ENCODE measurements at places on chromosomes 12 and 14. TPM values are rescaled to one million over a fixed set of nuclear protein-coding genes. Genes with fewer than 3 reads are reported as not detected.

The STAB2 gene
- 0.17 TPM for total RNA-seq

The YARS2 gene
- total RNA-seq, result 15.0 TPM

The EIF2S3B gene
- total RNA-seq, result 1.5 TPM

GRCh38 chr12:115440438-115440837 is 756.5 kb upstream of the TBX3 start:
- DNase-seq, result peak; percentile 58

GRCh38 chr14:105700622-105701288 is 174.4 kb downstream of the TMEM121 start:
- DNase-seq, result no peak

- DNase-seq, result no peak
Measured at GRCh38 chr12:26434299-26435068, 239.1 kb downstream of the SSPN start.

The AQP5 gene
- not detected for total RNA-seq

- DNase-seq, result no peak
Measured at GRCh38 chr12:50612882-50613281, 108.1 kb downstream of the DIP2B start.

DNA sequence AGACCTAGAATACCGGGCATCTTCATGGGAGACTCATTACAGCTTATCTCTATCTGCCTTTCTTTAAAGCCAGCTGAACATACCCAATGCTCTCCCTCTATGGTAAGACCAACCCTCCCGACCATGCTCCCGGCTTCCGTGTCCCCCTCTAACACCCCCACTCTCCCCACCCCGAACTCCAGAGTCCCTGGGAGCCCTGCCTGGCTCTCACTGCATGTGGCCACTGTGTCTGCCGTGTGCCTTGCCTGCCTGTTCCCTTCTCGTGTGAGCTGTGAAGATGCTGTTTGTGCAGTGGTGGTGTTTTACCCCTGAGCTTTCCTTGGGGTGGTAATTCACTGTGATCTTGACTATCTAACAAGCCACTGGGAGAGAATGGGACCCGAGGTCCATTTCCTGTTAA is 146.4 kb upstream of the FKBP4 start:
- DNase-seq, result no peak

DNA sequence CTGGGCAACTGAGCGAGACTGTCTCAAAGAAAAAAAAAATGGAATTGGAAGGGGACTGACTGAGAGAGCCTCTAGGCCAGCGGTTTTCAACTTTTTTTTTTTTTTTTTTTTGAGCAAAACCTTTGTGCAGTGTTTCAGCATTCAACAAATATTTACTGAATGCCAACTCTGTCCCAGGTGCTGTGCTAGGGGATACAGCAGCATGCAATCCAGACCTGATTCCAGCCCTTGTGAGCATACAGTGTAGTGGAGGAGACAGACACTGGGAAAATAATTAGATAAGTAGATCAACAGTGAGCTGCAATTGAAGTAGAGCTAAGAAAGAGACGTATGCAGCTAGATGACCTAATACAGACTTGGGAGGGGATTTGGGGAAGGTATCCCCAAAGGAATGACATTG is 23.8 kb upstream of the LTBP2 start:
- no peak for DNase-seq

The CCDC197 gene
- 1.4 TPM for total RNA-seq

- no peak for DNase-seq
Measured at GRCh38 chr12:92993259-92993658, 64.2 kb upstream of the EEA1 start.

DNA sequence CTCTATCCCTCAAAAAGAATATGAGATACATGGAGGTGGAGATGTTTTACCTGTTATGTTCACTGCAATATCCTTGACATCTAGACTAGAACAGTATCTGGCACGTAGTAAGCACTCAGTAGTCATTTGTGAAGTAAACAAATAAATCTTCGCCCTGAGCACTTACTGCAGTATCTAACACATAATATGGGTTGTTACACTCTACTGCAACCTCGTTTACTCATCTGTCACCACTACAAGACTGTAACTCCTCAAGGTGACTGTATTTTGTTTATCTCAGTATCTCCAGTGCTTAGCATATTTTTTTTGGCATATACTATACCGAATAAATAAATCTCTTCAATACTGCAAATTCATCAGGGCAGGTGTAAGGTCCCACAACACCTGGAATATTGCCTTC is 66.1 kb downstream of the WASHC3 start:
- no peak for DNase-seq

DNA sequence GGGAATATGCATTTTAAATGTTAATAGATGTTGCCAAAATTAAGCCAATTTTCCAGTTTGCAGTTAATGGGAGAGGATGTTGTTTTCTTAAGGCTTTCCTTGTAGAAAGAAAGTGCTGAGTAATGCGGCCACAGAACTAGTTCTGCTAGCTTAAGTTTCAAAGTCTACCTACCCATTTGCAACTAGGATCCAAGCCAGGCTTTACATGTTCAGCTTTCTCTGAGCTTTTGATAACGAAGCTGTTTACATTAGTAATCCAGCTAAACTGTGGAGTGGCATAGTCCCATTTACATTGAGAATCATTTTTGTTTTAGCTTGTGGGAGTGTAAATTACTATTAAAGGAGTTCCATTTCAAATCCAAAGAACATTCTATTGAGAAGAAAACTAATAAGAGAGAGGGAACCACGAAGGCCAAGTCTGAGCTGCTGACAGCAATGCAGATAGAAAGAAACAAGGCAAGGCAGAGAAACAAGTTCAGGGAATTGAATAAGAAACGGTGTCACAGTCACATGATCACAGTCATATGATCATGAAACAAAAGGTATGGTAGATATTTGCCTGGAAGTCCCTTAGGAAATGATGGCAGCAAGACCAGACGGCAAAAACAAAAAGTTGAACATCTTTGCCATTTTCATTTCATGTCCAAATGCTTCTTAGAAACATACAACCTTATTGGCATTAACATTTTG is 274.9 kb downstream of the PAWR start:
- DNase-seq, result no peak

GRCh38 chr12:6432991-6433390 is 11.8 kb upstream of the CD27 start:
- DNase-seq, result no peak

DNA sequence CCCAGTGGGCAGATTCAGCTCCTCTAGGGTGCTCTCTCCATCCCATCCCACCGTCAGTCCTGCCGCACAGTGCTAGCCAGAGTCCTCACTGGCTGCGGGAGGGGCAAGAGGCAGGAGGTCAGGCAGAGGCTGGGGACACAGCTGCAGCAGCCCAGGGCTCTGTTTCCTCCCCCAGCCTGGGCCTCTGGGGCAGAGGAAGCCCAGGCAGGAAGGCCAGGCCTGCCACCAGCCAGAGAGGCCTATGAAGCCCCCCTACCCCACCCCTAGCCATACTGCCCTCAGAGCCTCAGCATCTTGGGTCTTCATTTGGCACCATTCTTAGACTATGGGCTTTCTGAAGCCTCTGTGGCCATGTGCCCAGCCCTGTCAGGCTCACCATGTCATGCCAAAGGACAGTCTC is 3.4 kb downstream of the ACVRL1 start:
- DNase-seq, result no peak

DNA sequence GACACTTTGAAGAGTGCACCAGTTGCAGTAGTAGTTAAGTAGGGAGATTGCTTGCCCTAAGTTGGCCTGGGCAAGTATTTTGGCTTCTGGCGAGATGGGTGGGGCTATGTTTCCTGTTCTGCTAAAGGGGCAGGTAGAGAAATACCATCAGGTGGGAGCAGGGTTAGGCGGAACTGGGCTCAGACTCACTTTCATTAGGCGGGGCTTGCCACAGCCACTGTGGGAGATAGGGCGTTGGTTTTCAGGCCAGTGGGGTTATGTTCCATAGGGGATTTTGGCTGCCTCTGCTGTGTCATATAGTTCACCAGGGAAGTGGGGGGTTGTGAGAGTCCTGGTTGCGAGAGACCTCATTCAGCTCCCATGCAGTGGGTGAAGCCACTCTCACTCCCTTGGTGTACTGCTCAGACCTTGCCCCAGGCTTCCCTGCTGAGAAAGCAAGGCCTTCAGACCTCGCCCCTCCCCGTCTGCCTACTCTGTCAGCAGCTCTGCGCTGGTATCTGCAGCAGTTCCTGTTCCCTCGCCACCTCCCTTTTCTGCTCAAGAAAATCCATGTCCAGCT is 43.3 kb downstream of the AEBP2 start:
- peak; percentile 41 for DNase-seq

DNA sequence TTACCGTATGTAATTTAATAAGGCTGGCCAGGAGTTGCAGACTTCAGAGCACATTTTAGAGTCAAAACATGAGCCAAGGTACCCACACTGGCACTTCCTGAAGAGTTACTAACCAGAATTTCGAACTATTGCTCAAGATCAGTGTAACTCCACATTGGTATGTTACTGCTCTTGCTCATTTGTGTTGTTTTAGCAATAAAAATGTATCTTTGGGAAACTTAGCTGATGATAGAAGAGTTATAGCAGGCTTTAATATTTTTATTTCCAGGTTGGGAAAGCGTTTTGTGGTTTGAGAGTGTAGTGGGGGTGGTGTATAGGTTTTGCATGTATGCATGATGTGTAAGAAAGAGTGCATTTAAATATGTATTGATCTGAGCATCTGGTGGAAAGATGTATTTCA is 96.6 kb downstream of the SCN8A start:
- DNase-seq, result no peak

DNA sequence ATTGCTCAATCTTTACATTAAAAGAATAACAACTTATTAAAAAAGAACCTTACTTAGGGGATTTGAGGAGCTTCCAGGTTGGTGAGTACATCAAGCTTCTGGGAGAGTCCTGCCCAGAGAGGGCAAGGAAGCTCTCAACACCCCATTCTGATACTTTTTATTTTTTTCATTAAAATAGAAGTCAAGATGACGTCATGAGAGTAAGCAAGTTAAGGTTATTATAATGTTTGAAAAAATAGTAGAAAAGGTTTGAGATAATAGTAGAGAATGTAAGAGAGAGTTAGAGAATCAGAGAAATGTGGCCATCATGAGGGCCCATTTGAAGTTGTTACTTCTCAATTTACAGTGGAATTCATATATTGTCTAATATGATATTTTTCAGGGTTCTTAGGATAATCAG is 221.0 kb upstream of the SLC16A7 start:
- no peak for DNase-seq

The POTEM gene
- total RNA-seq, result not detected

DNA sequence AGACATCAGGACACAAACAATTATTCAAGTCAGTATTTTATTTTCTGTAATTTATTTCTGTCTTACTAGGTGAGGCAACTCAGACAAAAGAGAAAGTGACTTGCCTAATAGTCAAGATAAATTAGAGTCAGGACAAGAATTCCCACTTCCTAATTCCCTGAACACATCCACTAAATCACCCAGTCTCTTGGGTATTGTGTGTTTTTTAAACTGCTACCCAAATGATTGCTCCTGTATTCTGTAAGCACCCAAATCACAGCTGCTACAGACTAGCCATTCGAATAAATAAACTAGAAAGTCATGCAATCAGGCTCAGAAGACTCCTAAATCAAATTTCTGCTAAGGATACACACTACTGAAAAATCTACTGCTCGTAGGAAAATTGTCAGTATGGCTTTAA is 263.0 kb downstream of the DUSP6 start:
- no peak for DNase-seq

The EML5 gene
- 0.16 TPM for total RNA-seq

DNA sequence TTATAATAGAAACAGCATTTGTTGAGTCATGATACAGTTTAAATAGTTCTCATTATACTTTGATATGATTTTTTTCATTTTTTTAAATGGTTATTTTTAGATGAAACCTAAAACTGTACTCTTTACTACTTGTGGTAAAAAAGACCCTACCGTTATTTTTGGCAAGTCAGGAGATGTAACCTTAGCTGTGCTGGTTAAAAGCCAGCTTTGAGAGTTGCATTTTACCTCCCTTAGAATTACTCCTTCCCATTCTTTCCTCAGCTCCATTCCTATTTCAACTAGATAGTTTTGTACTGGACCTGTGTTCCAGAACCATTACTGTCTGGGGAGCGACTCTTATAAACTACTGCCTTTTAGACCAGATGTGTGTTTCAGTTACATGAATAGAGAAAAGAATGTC is 92.0 kb downstream of the RAD51B start:
- DNase-seq, result no peak

DNA sequence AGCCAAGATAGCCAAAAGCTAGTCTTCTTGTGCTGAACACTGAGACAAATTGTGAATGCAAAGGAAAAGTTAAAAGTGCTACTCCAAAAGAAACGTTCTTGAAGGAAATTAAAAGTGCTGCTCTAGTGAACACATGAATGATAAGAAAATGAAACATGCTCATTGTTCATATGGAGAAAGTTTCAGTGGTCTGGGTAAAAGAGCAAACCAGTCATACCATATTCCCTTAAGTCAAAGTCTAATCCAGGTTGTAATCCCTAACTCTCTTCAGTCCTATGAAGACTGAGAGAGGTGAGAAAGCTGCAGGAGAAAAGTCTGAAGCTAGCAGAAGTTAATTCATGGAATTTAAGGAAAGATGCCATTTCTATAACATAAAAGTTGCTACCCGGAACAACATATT is 121.5 kb downstream of the MNAT1 start:
- no peak for DNase-seq

The SIRT4 gene
- total RNA-seq, result 10.6 TPM

GRCh38 chr12:64097366-64098105 is 124.6 kb downstream of the KICS2 start:
- peak; percentile 40 for DNase-seq

The GPR84 gene
- total RNA-seq, result not detected

DNA sequence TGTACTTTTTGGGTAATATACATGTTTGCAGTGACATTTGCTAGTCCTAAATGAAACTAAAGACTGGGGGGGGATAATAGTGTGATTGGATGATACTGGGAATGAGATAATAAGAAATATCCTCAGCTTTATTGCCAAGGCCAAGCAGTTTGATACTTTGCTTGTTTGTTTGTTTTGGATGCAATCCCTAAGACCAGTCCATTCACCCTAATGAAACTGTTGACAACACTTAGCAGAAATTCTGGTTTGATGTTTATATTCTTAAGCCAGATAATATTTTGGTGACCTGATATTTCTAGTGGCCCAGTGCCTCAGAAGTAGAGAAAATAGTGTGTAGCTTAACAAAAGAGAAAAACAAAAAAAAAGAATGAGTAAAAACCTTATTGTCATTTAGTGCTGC is 1.8 kb downstream of the PHC1 start:
- no peak for DNase-seq

DNA sequence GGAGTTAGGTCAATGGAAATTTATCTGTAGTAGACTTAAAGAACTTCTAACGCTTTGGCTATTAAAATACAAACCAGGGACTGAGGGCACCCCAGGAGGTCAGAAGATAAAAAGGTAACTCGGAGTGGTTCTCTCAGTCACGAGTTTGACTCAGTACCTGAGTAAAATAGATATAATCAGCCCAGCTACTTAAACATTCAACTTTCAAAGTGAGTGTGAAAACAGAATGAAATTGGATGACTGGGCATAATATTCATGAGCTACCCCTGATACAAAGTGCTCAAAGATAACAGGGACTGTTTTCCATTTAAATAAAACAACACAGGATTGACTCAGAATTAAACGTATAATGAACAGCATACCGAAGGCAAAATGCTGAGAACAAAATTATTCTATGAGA is 75.0 kb downstream of the FOXN3 start:
- DNase-seq, result no peak

- no peak for DNase-seq
Measured at GRCh38 chr12:46573347-46573658, 200.7 kb upstream of the SLC38A2 start.

- DNase-seq, result peak; percentile 77
Measured at GRCh38 chr12:124720681-124721500, 142.8 kb downstream of the SCARB1 start.

The KLRF1 gene
- total RNA-seq, result not detected

The IAPP gene
- total RNA-seq, result not detected

GRCh38 chr14:77459072-77459723 is 1.3 kb downstream of the AHSA1 start:
- peak; percentile 48 for DNase-seq

Data from heart left ventricle (tissue), 16 donors.